ENCODE measurements at places on chromosomes 3 and 15.

DNA sequence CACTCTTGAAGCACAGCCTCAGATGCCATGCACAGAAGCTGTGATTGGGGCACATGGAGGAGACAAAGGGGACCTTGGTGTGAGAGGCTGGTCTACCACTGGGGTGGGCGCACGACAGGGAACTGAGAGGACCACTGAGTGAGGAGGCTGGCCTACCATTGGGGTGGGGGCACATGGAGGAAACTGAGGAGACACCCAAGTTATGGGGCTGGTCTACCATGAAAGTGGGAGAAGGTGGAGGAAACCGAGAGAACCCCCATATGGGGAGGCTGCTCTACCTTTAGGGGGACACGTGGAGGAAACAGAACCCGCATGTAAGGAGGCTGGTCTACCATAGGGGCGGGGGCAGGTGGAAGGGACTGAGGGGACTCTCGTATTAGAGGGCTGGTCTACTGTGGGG is 153.4 kb downstream of the FBLN2 start:
- DNase-seq = no peak

DNA sequence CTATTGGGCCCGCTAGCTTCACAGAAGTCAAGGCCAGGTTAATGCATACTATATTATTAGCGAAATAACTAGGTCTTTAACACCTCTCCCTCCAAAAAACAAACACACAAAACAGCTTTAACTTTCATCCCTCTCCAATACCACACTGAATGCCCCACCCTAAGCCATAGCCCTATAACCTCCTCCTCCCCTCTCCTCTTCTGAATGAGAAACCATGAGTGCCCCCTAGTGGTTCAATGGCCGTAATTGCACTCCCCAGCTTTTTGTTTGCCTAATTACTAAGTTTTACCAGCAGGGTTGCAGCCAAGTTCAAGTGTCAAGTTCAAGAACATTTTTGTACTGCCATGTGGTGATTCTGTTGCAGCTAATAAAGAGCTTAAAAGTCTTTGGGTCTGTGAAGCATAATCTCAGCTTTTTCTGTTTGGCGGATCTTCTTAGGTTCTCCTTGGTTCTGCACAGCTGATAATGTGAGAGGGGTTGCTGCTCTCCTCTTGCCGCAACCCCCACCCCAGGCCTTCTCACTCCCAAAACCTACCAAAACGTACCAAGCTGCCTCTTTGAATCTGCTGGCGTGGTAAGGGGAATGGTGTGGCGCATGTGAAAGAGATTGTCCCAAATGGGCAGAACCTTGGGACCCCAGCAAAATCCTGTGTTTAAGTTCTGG is 57.9 kb downstream of the RPL22L1 start:
- DNase-seq = peak; percentile 77

DNA sequence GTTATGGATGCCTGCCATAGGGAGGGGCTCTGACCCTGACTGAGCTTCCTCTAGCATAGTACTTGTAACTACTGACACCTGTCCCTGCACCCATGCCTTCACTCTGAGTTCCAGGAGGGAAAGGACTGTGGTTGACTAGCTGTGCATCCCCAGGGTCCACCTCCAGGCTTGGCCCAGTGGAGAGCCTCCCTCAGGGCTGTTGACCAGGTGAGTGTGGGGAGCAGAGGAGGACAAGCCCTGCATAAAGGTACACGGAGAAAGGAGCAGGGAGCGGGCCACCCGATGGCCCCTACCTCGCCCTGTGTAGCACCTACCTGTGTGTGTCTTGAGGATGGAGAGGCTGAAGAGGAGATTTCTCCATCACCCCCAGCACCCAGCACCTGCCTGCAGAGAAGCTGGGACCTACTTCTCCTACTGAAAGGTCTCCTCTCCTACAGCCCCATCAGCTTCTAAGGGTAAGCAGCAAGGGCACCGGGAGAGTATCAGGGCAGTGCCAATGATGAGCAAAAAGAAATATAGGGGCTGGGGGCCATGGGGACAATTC is 6.7 kb upstream of the LTF start:
- no peak for DNase-seq

DNA sequence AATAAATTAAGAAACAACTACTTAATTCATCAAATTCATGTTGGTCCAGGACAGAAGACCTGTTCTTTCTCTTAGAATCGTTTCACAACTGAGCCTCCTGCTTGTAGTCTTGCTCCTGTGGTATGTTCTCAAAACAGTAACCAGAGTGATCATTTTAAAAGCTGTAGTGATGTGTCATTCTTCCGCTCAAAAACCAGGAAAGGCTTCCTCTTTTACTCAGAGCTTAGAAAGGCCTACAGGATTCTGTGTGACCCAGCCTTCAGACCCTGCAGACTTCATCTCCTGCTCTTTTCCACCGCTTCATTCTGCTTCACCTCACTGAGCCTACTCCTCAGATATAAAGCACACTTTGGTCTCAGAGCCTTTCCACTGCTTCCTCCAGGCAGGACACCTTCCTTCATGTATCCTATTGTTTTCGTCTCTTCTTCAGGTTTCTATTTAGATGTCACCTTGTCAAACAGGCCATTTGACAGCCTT is 22.7 kb downstream of the ST6GAL1 start:
- no peak for DNase-seq

DNA sequence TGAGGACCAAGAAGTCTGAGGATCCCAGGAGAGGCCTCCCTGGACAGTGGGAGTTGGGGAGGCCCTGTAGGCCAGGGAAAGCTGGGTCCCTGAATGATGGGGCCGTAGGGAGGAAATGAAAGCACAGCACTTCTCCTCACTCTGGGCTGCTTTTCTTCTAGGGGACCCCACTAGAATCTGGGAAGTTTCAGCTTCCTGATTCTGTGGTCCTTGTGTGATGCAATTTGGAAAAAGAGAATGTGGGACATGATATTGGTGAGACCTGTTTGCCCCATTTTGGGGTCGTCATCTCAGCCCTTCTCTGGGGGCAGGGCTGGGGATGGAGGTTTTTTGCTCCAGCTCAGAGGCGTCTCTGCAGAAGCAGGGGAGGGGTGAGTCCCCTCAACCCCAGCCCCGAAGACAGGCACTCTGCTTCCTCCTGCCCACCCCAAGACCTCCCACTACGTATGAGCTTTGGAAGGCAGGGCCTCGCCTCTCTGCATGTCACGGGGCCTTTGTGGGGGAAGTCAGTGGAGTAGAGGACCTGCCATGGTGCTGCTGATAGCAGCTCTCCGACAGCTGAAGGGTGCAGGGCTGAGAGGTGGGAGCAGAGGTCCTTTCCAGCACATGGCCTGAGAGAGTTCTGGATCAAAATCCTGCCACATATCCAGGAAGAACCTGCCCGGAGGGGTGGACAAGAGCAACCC is 1.5 kb upstream of the SNX22 start:
- DNase-seq = no peak

GRCh38 chr3:55804170-55805095 is 317.3 kb upstream of the WNT5A start:
- no peak for DNase-seq

GRCh38 chr3:57184526-57184925 is 15.3 kb downstream of the HESX1 start:
- DNase-seq = no peak

- no peak for DNase-seq
Measured at GRCh38 chr15:63495780-63496488, 8.5 kb upstream of the USP3 start.

- no peak for DNase-seq
Measured at GRCh38 chr3:193499136-193499770, 55.4 kb downstream of the ATP13A4 start.

DNA sequence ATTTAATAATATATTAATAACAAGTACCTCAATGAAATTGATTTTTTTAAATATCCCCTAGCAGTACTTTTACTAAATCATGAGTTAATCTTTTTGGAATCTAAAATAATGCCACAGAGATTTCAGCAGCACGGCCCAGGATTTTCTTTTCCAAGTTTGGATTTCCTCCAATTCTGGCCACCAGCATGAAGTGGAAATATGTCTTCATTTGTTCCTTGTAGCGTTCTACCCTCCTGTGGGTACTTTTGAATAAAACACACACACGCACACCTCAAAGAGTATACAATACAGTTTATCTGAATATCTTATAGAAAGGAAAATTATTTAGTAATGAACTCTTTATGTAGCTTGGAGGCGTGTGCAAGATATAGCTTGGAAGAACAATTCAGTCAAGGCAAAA is 125.1 kb upstream of the STT3B start:
- DNase-seq = no peak

GRCh38 chr3:129060276-129061022 is at the start of gene GP9:
Gene GP9 (plus strand): TSS chr3:129060779. CDS start chr3:129061740, 961 bp downstream.
- no peak for DNase-seq

GRCh38 chr3:134832585-134832984 is 37.5 kb downstream of the EPHB1 start:
- DNase-seq = no peak

DNA sequence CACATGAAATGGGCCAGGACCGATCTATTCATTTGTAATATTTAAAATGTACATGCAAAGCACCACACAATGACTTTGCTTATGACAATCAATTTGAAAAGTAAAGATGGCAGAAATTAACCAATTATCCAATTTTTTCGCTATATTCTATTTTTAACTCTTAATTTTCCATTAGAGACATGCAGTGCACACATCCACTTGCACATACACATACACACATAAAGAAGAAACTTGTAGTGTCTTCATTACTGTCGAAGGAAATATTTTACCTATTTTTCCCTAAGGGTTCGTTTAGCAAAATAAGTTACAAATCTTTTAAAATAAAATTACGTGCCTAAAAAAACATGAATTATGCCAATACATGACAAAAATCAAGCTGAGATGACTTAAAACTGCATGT is 194.3 kb upstream of the MDFIC2 start:
- DNase-seq = no peak

GRCh38 chr3:172859041-172859440 is 108.5 kb downstream of the ECT2 start:
- no peak for DNase-seq

- DNase-seq = no peak
Measured at GRCh38 chr3:128316481-128316891, 150.2 kb downstream of the DNAJB8 start.

DNA sequence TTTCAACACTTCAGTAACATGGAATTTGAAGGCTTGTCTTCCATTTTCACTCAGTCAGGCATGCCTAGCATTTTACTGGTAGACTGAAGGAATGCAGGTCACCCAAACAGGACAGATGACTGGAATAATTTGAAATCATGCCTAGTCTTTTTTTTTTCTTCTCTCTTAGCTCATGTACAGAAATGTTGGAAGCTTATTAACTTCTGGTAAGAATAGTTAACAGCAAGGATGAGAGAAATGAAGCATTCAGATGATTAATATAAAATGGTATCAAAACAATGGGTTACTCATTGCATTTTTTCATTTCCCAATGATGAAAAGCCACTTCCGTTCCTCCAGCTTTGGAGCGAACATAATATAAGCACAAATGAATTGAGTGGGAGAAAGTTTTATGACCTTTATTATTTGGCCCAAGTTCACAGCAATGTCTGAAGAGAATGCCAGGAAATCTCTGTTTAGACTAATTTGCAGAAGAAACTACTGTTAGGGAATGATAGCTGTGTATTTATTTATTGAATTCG is 431.6 kb upstream of the RASGRP1 start:
- DNase-seq = no peak

DNA sequence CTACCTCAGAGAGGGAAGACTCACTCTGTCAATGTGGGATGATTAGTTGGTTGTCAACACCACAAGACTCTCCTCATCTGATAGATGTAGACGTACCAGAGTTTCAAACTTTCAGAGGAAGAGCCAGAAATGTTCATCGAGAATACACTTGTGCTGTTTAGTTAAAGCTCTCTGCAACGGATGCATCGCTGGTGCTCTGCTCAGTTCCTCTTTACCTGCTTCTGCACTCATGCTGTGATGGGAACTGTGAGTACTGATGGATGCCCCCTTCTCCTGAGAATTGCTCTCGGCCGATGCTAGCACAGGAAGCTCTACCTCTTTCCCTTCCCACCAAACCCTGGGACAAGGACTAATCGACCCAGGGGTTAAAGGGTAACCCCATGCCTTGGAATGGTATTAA is 51.8 kb upstream of the CCDC54 start:
- DNase-seq = no peak

DNA sequence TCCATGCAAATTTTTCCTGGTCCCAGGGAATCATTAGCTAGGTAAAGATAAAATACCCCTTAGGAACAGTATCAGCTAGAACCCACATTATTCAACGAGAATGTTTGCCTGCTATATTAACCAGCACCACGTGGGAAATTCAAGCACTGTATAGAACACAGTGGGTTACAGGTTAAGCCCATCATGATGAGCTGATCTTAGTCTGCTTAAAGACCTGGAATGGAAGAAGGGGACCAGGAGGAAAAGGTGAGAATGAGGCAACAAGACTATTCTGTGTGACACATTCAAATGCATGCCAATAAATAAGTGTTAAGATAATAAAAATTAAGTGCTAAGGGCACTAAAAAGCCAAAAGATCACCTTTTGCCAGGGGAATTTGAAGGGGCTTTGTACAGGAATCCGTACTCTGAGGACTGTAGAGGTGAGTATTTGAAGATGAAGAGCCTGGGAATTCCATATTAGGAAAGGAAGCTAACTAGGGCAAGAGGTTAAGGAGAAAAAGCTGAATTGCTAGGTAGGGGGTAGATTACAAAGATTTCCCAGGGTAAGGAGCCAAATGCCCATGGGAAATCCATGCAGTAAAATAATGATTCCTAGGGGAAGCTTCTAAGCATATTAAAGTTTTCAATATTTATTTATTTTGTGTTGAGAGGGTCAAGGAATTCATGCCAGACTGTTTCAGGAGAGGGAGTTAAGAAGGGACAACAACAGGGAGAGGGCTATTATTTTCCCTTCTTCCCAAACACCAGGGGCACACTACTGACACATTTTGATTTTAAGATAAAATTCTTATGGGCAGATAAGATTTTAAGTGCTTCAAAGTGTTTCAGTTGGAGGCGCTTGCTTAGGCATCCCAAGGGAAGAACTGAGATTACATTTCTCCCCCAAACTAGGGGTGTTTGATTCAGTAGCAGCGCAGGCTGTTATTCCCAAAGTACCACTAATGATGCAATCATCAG is 2.3 kb upstream of the MED12L start:
- no peak for DNase-seq

DNA sequence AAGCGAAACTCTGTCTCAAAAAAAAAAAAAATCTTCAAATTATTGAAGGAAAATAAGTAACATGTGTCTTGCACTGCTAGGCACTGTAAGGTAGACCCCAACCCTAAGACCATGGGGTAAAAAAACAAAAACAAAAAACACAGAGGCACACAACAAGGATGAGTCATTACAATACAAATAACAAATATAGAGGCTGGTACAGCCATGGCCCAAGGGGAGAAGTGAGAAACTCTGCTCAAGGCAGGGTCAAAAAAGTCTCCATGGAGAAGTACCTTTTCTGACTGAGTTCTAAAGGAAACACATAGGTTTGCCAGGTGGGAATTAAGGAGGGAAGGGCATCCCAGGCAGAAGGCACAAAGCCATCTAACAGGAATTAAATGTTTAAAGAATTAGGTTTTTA is 54.5 kb downstream of the TOP2B start:
- no peak for DNase-seq

DNA sequence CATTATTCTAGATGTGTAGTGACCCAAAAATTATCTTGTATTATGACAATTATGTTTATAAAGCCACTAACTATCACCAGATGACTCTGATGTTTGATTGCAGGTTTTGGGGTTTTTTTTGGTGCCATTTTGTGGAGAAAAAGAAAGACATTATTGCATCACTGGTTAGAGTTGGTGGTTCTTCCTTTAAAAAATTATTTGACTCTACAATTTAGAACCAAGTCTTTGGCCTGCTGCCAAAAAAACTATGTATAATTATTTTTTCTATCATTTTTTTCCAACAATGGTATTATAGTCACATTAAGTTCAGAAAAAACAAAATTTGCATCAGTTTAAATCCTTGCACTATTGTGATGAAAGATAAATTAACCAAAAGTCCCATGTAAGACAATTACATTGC is 258.6 kb upstream of the GRM7 start:
- DNase-seq = no peak

GRCh38 chr3:15602146-15602536 is 596 bp downstream of the BTD start:
- DNase-seq = no peak

All from neuronal stem cell (in vitro differentiated cells).